ENCODE measurements at places on chromosomes 6 and 20. TPM values are rescaled to one million over a fixed set of nuclear protein-coding genes. Genes with fewer than 3 reads are reported as not detected.

UBE2J1 gene
- total RNA-seq: 25.1 TPM

SAMD5 gene
- 1.3 TPM for total RNA-seq

- DNase-seq: no peak
Measured at GRCh38 chr6:3230900-3231246, 3.4 kb upstream of the TUBB2B start.

- no peak for DNase-seq
Measured at GRCh38 chr20:62922451-62922921, 3.8 kb downstream of the DIDO1 start.

- no peak for DNase-seq
Measured at GRCh38 chr6:33466075-33466735, 11.8 kb downstream of the ZBTB9 start.

DNA sequence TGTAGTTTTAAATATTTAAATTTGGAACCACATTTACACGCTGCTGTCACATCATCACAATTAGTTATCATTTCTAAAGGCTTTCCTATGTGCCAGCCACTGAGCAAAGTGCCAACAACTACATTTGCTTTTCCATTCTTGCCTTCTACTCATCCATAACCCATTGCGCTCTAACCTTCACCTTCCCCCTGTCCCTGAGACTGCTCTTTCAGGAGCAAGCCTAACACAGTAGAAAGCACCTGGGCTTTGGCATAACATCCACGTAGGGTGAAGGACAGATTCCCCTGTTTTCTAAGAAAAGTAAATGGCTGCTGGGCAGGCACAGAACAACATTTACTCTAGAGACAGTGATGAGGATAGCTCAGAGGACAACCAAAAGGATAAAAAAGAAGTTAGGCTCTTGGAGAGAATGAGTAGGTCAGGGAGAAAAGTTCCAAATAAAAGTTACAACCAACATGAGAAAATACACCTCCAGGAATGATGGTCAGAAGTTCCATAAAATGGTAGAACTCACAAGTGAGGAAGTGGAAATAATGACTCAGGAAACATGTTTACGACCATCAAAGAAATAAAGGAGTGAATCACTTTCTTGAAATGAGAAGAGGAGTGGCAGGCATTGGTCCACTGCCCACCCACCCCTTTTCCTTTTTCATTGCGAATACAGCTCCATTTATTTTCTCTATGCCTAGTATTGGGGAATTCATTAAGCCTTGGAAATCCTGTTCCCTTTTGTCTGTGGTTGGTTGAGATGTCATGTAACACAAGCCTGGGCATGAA is 77.2 kb downstream of the PFDN4 start:
- peak; percentile 75 for DNase-seq

- peak; percentile 73 for DNase-seq
Measured at GRCh38 chr6:54847799-54848597, 1.4 kb downstream of the FAM83B start.

- no peak for DNase-seq
Measured at GRCh38 chr6:95143408-95144180, 433.7 kb upstream of the MANEA start.

DNA sequence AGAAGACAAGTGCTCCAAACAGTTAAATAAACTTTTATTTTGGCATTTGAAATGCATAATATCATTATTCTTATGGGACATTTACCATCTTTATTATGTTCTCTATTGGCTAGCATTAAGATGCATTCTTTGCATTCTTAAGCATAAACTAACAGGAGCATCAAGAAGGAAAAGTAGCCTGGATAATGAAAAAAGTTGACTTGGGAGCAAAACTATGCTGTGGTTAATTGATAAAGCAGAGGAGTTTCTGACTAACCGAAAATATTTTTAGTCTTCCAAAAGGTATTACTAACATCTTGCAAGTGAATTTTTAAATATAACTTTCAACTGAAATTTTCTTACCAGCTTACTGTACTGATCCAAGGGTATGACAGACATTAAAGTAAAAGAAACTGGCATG is 140.3 kb downstream of the FLRT3 start:
- peak; percentile 3 for DNase-seq

DNA sequence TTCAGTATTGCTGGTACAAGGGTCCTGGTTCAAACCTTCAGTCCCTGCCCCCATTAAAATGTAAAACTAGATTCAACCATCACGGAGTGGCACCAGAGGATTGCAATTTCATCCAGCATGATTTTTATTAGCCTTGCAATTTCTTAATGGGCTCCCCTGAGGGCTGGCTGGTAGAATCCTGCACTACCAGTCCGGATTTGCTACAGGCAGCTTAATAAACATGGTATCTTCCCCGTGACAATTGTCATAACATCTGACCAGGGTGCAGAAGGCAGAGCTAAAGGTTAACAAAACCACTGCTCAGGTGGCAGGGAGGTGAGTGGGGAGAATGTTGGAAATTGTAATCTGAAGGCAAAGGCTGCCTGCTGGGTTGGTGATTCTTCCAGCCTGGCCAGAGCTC is 94.5 kb downstream of the PKHD1 start:
- no peak for DNase-seq

- DNase-seq: no peak
Measured at GRCh38 chr6:145895802-145896201, 68.4 kb downstream of the SHPRH start.

- DNase-seq: no peak
Measured at GRCh38 chr6:148724428-148724827, 22.4 kb upstream of the UST start.

DNA sequence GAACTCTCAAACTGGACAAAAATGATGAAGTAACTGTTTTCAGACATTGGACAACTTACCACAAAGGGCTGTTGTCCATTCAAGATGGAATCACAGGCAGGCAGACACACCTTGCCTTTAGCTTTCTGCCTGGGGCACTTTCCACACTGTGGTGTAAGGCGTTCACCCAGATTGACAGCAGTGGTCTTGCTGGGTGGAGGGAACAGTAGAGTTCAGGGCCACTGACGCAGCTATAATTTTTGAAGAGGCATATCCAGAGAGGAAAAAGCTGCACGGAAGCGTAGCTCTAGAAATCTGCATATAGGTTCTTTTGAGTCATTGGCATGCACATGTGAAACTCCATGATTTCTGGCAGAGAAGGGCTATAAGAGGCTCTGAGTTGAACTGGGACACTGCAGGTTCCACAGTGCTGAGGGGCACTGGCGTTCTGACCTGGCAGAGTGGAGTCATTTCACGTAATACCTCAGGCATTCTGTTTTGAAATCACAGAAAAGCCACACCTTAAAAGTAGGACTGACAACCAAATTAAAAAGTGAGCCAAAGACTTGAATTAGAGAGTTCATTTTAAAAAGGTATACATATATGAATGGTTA is 105.0 kb upstream of the EDN1 start:
- DNase-seq: no peak

Measured in HT1080 (cell line).